AG09309 (cell line): ENCODE measurements at places on chromosomes 12 and 14.
A peak's percentile ranks its signal among the peaks of the same experiment; 100 is the strongest.

DNA sequence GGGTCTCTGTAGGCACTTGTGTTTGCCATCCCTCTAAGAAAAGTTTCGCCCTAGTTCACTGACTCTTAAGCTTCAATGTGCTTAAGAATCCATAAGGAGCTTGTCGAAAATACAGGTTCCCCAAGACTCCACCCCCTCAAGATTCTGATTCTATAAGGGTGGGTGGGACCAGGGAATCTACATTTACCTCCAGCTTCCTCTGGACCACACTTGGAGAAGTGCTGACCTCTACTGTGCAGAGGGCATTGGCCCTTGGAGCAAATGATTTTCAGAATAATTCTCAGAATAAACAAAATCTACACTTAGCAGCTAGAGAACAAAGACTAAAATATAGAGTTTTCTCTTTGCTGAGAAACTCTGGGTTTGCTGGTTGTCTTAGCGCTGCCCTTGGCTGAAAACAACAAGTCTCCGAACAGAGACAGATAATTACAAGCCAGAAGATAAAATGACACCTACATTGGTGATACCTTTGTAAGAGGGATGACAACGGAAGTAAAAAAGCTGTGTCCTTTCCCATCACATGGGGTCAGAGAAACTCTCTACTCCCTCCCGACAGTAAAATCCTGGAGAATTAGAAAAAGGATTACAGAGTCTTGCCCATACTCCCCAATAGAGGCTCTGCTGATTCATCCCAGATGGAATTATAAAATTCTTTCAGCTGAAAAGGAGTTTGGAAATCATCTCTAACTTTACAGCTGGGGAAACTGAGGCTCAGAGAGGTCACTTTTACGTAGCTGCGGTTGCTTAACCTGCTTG, 4.8 kb downstream of the TGFB3 start:
- no peak for DNase-seq

DNA sequence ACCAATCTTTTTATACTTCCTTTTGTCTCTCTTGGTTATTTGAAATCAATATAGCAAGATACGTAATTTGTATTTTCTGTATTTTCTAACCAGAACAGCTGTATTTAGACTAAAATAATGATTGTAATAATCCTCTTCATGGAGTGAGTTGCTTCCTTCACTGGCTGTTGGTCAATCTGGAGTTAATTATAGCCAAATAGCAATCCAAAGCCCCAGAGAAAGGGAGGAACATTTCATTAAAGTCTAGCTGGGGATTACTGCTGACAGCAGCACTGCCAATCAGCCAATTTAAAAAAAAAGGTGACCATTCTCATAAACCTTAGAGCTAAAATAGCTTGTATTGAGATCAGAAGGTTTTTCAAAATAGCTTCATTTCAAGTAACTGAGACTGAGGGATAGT, 118.0 kb downstream of the TRHDE start:
- no peak for DNase-seq

GRCh38 chr12:106759526-106760183, 14.8 kb upstream of the RIC8B start:
- no peak for DNase-seq

- no peak for DNase-seq
Measured at GRCh38 chr14:57485635-57486034, 8.0 kb downstream of the CCDC198 start.

- DNase-seq = no peak
Measured at GRCh38 chr14:69594846-69595245, 16.6 kb upstream of the SUSD6 start.

- no peak for DNase-seq
Measured at GRCh38 chr12:102685172-102685571, 204.8 kb upstream of the IGF1 start.

- no peak for DNase-seq
Measured at GRCh38 chr14:29126361-29126760, 359.8 kb downstream of the FOXG1 start.

DNA sequence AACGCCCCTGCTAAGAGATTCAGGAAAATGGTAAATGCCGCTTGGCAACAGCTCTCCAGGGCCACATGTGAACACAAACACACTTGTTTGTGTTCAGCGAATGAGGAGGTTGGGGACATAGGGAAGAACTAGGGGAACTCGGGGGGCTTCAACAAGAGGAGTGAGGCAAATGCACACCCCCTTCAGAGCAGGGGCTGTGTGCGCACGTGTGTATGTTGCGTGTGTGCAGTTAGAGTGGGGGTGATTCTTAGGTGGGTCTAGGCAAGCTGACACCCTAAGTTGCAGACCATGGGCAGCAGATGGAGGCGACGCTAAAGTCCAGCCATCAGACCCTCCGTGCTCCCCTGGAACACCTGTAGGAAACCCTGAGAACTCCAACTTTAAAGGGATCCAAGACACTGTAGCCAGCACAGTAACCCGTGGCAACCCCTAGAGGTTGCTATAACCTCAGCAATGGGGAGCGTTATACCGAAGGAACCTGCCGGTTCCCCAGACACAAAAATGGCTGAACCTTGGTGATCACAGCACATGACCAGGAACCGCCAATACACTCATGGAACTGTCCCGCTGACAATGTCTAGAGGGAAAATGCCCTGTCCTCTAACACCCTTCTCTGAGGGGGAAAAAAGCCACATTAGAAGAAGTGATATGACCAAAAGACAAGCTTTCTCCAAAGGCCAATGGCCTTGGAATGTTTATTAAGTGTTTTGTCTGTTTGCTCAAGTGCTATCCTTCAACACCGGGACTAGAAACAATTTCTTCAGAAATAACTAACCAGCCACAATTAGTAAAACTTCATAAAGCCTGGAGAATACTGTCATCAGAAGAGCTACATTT, 86.5 kb upstream of the CEP83 start:
- peak; percentile 24 for DNase-seq

GRCh38 chr14:105071326-105071725, 6.1 kb upstream of the GPR132 start:
- DNase-seq = no peak

DNA sequence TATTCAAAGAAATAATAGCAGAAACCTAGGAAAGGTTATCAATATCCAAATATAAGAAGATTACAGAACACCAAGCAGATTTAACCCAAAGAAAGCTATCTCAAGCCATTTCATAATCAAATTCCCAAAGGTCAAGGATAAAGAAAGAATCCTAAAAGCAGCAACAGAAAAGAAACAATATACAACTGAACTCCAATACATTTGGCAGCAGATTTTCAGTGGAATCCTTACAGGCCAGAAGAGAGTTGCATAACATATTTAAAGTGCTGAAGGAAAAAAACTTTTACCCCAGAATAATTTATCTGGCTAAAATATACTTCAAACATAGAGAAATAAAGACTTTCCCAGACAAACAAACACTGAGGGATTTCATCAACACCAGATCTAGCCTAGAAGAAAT, 54.3 kb downstream of the DENND5B start:
- DNase-seq = no peak

DNA sequence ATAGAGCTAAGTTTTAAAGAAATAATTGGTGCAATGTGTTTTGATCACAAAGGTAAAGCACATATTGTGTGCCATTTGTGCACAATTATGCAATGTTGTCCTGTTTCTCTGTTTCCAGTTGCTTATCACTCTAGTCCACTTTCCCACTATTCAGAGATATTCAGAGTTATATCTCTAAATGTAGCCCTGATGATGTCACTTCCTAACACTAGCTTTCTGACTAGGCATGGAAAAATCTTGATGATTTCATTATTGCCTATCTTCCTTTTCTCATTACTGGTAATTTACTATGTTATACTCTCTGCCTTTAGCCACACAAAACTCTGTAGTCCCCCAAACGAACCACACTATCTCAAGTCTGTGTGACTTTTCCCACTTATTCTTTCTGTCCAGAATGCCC, 221.2 kb downstream of the TRHDE start:
- no peak for DNase-seq

- DNase-seq = no peak
Measured at GRCh38 chr12:94979941-94980340, 23.6 kb downstream of the NDUFA12 start.

- DNase-seq = no peak
Measured at GRCh38 chr14:68786491-68787091, 6.3 kb downstream of the ZFP36L1 start.

DNA sequence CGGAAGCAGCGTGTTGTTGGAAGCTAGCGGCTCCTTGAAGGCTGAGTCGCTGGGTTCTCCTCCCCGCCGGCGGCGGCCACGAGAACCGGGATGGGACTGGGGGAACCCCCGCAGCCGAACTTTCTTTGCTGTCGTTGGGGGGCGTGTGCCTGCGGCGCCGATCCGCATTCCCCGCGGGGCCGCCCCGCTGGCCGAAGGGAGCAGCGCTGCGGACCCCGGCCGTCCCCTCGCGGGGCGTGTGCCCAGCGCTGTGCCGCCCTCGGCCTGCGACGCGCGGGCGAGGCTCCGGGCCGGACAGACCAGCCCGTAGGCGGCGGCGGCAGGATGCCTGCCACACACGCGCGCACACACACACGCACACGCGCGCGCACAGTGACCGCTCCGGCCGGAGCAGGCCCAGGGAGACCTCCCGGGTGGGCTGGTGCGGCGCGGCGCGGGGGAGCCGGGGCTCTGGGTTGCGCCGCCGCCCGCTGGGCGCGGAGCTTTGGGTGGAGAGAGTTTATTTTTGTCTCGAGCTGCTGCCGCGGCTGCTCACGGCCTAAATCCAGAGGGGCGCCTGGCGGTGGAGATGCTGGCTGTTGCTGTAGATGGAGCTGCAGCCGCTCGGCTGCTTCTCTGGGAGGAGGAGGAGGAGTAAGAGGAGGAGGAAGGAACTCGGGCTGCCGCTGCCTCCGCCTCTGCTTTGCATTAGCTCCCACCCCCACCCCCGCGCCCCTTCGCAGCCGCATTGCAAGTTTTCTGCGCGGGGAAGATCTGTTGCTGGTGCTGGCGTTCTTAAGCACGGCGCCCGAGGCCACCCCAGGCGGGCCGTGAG, at the start of gene SAMD4A:
Gene SAMD4A (plus strand): TSS at position 719 of the 814 bp plus-strand sequence. CDS start 789 bp downstream, outside the sequence.
- peak; percentile 71 for DNase-seq

DNA sequence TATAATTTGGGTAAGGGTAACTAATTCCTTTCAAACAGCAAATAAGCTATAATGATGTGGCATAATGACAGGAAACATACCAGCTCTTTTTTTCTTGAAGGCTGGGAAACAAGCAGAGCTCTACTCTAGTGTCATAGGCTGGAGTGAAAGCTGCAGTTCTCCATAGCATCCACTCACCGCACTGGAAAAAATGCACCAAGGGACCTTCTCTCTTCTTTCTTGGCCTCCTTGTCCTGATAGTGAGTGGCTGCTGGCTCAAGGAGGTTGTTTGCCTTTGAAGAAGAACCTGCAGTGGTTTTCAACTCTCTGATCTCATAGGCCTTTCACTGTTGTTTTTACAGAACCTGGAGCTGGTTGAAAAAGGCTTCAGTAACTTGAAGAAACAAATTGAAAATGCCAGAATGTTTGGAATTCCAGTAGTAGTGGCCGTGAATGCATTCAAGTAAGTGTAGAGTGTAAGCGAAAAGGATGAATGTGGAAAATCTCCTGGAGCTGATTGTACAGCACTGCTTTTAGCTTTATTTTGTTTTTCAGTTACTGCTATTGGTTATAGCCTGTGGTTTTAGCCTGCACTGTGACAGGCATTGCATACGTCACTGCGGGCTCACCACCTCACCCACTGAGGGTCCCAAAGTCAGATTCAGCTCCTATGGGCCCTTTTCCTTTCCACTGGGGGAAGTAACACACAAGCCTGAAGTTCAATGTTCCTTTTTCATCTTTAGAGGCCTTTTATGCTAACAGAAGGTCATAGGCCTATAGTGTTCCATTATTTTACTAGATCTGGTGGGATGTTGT, 17.2 kb upstream of the AKAP5 start:
- DNase-seq = no peak

DNA sequence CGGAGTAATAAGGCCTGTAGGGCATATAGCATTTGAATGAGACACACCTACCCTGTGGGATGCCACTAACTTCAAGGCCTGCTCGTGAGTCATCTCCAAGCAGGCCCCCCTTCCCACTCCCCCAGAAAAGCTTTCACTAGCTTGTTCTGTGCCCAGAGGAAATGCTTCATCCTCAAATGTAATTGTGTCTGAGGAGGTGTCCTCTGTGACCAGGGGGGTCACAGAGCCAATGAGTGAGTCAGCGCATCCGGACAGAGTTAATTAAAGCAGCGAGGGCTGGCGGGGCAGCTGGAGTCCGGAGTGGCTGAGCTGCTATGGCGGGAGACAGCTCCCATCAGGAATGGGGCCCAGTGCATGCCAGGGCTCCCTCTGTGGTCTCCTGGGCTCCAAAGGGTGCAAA, 27.0 kb upstream of the ESRRB start:
- peak; percentile 20 for DNase-seq

DNA sequence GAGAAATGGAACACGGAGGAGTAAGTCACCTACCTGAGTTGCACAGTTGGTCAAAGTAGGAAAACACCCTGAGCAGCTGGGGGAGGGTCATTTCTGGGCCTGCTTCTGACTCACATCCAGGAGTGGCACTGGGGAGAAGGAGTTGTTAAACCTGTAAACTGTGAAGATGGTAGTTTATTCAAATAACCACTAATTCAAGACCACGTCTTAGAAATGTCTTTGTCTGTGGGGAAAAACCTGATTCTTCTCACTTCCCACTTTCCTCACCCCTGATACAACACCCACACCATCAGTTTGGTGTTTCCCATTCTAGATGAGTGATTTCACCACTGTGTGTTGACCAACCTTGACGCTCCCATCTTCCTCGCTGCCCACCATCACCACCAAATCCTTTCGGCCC, 207.1 kb downstream of the ANO4 start:
- no peak for DNase-seq

GRCh38 chr14:105141486-105142281, 26.9 kb downstream of the JAG2 start:
- no peak for DNase-seq

GRCh38 chr12:32053881-32054624, 52.6 kb upstream of the BICD1 start:
- no peak for DNase-seq

DNA sequence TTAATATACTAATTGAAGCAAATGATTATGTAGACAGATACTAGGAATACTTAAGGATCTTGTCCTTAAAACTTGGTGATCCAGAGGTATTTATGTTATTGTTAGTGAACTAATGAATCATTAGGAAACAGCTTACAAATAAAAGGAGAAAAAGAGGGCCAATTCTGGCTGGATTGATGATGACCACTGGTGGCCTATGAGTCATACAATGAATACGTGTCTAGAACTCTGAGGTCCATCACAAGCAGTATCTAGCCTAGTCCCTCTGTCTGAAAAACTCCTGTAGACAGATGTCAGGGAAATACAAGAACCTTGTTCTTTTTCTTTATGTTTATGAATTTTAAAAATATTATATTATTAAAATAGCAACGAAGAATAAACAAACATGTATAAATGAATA, 51.7 kb upstream of the RTL1 start:
- DNase-seq = peak; percentile 1

DNA sequence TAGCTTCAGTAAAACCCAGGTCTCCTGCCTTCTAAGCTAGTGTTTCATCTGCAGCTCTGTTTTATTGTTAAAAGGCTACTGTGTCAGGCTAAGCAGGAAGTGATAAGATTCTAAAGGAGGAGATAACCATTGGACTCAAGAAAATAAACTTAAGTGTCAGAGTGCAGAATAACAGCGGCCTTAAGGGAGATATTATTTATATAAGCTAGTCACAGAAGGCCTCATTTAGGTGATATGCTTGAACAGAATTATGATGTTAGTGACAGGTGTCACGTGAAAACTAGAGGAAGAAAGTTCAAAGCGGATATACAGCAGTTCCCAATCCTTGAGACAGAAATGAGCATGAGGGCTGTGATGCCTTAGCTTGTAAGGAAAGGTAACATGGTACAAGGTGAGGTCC, 373.4 kb downstream of the FOXG1 start:
- DNase-seq = no peak

- DNase-seq = no peak
Measured at GRCh38 chr12:122130150-122130549, 43.9 kb downstream of the IL31 start.
